ENCODE measurements at places on chromosomes 2 and 18.

GRCh38 chr18:27728659-27729058 is 448.3 kb downstream of the CDH2 start:
- no peak for DNase-seq

- no peak for DNase-seq
These were observed 124.0 kb downstream of the OSBPL1A start for GRCh38 chr18:24273596-24273995.

DNA sequence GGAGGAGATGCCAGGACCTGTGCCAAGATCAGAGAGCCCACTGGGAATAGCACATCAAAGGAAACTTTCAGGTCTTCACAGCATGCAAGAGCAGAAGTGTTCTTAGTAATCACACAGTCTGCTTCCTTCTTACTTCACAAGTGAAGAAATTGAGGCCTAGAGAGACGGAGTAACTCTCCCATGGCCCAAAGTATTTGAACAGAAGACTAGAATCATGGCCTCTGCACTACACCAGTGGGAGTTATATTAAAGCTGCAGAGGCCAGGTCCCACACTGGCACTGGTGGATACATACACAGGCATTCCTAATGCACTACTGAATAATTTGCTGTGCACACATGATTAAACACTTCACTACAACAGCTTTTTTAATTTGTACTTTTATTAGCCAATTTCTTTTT is 107.6 kb upstream of the RMP24 start:
- no peak for DNase-seq

GRCh38 chr2:69914950-69915945 is at the start of gene MXD1:
Gene MXD1, plus strand, starts transcription at chr2:69915109. Its CDS starts 222 bp downstream, at chr2:69915331.
- DNase-seq = no peak

DNA sequence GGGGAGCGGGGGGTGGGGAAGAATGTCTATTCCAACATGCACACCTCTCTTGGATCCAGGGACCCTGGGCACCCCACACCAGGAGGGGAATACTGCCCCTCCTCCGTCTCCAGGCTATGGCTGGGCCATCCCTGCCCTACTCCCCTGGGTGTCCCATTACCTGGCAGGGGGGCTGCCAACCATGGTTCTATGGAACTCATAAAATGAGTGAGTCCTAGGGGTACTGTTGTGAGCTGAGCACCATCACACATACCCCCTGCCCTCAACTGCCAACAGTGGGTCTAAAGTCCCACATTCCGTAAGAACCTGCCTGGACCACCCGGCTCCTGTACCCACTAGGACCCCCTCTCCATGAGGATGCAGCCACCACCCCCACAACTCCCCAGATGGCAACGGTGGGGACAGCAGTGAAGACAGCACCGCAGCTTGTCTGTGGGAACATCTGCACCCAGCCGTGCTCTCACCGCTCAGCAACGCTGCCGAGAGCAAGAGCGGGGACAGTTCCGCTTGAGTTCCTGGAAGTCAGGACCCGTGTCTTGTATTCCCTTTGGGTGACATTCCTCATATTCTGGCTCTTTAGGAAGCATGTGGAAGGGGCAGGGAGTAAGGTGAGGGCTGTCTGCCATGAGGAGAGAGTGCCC is 41.5 kb downstream of the BIN1 start:
- no peak for DNase-seq

DNA sequence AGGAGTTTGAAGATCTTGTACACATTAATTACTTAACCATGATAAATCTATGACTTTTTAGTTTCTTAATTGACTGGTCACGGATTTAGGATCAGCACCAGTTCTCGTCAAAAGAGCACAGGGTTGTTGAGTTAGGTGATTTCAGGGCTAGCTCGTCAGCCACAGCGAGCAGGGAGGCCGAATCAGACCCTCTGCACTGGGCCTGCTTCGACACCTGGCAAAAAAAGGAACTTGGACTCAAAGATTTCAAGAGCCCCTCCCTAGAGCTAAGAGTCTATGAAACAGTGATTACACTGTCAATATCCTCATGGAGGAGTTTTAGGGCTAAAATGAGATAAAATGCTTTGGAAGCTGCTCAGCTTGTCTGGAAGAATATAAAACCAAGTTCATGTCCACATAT is 4.6 kb upstream of the SERTAD2 start:
- DNase-seq = no peak

Measured in activated CD4-positive, alpha-beta T cell treated with anti-CD3 and anti-CD28 coated beads, Interleukin-2, amount 50 U/mL, for 16 hours (primary cell).